ENCODE measurements at places on chromosomes 7 and 10.

GRCh38 chr7:140506788-140507464, 27.6 kb upstream of the MKRN1 start:
- no peak for DNase-seq

- no peak for DNase-seq
Measured at GRCh38 chr7:26705567-26705966, 158.8 kb downstream of the SKAP2 start.

DNA sequence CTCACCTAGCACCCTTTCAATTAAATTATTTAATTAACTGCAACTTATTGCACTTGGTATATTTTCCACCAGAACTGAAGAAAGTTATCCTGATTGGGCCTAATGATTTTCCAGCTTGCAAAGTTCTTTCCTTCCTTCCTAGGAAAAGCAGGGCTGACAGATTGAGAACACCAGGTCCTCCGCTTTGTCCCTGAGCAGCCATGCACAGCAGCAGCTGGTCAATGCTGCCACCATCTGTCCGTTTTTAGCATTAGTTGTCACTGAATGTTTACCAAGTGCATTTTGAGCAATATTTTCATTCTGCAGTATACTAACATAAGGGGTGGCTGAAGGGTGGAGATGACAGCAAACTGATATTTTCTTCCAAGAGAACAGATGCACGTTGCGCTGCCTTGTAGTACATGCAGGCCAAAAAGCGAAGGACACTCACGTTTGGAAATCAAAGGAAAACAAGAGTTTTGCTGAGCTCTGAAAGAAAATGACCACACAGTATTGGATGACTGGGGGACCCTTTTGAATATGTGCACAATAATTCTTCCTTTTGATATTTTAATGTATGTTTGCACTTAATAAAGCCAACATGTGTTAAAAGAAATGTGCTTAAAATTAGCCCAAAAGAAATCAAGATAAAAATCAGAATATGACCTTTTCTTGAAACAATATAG, 248.8 kb upstream of the PTN start:
- DNase-seq = no peak

GRCh38 chr10:10165415-10165814, 852.3 kb upstream of the CELF2 start:
- DNase-seq = no peak

- no peak for DNase-seq
Measured at GRCh38 chr10:81152656-81153055, 615.0 kb downstream of the SH2D4B start.

DNA sequence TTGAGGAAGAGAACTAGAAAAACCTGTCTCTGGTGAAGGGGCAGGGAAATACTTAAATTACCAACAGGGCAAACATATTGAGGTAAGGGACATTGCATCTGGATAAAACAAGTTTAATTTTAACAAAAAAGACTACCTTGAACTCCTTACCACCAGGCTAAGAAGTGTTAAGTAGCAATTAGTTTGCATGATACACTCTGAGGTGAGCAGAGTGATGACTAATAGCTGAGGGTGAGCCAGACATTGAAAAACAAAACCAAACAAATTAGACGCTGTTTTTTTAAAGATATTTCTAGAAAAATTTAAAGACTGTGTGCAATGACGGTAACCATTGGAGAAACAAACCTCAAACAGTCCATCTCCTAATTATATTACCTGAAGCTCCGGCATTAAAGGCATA, 105.9 kb downstream of the ANKRD7 start:
- no peak for DNase-seq

- no peak for DNase-seq
Measured at GRCh38 chr7:108684629-108685028, 115.0 kb downstream of the DNAJB9 start.

GRCh38 chr7:7706101-7706511, 12.3 kb downstream of the RPA3 start:
- no peak for DNase-seq

DNA sequence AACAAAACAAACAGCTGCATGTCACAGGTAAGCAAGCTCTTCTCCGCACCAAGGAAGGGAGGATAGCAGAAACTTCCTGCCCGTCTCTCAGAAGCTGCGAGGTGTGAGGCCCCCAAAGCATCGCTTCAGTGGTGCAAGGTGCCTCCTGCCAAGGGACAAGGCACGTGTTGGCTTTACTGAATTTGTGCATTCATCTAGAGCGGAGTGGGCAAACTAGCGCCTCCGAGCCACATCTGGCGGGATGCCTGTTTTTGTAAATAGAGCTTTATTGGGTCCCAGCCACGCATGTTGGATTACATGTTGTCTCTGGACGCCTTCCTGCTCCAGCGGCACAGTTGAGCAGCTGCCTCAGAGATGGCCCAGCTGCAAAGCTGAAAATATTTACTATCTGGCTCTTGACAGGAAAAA, 27.7 kb downstream of the PHYH start:
- DNase-seq = no peak

All from activated T-helper 1 cell treated with anti-CD3 and anti-CD28 coated beads, Interleukin-2, amount 50 U/mL, for 16 hours (primary cell).